ENCODE measurements at places on chromosomes 13 and 19.

- no peak for DNase-seq
These were observed 22.0 kb upstream of the EMP3 start for GRCh38 chr19:48303367-48303766.

DNA sequence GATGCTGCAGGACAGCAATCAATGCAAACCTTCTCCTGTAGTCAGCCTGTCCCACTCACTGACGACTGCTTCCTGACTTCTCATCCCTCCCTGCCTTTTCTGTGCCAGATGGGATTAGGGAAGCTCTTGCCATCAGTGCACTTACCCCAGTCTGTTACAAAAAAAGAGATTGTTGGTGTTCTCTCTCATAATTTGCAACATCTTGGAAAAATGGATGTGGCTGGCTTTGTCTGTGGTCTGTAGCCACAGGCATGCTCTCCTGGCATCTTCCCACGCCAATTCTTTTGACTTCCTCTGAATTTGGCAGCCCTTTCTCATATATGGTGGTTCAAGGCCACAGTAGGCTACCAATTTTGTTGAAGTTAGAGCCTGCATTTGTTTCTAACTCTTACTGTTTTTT, 11.6 kb upstream of the HTR2A start:
- DNase-seq: no peak

DNA sequence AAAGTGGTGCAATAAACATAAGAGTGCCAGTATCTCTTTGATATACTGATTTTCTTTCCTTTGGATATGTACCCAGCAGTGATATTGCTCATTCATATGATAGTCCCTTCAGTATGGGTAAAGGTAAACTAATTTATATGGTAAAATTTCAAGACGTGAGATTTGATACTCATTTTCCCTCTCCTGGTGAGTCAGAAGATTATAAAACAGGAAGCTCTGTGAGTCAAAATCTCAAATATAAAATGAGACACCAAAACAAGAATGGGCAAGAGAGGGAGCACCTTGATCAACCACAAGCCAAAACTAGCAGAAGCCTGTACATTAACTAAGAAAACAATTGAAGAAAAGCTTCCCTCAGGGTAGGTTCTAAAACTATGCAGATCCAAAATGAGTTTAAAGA, 216.3 kb downstream of the SLITRK6 start:
- no peak for DNase-seq

GRCh38 chr19:50759886-50760285, 10.4 kb upstream of the GPR32 start:
- no peak for DNase-seq

DNA sequence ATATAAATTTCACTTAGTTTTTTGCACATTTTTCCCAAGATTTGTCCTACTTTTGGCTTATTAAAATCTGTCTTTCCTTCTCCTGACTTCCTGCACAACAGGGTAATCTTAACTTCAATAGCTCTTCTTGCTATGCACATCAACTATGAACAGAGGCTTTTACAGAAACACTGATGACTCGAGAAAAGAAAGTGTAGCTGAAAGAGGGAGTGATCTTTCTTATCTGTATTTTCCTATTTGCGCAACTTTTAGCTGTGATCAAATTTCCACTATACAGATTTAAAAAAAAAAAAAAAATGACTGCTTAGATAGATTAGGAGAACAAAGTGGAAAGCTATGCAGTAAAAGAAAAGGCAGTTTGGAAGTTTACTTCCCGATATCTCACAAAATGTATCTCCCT, 406.9 kb downstream of the LIG4 start:
- no peak for DNase-seq

DNA sequence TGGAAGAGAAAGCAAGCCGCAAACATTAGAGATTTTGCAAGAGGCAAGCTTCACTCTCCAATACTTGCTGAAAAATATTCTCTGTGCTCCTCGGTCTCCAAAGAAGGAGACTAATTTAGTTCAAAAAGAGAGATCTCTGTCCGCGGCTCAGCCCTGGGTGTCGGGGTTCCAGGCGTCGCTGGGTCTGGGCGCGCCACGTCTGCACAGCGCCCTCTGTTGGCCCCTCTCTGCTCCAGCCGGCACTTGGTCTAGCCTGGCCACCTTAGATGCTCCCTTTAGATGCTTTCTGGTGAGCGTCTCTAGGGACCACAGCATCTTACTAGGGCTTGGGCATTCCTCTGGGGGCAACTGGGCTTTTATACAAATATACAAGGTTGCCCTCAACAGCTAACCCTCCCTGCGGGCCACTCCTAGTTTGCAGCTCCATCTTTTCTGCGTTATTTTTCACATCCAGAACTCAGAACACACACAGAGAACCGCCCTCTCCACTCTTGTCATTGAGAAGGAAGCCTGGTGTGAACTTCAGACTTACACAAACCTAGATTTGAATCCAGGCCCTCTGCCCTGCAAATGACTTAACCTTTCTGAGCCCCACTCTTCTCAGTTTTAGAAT, 78.3 kb downstream of the CYSLTR2 start:
- peak; percentile 40 for DNase-seq

GRCh38 chr19:5240011-5240410, 100.6 kb downstream of the PTPRS start:
- no peak for DNase-seq

DNA sequence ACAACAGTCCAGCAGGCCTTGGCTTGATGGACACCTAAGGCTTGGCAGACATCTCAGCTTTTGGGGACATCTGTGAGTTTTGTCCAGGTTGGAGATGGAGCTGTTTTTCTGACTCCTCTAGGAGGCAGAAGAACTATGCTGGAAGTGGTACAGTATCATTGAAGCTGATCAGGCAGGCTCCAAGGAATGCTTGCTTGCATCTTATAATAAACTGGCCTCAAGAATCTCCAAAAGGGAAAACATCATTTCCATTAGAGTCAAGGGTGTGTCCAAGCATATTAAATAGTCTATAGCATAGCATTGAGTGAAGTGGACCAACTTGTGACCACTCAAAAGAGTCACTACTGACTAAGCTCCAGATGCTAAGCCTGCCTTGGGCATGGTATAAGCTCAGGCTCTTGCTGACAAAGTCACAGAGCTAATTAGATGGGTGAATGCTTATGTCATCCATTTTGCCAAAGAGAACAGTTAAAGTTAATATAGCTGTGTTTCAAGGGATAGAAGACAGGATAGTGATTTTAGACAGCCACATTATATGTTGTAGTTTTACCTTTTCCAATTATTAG, 216.0 kb downstream of the DNAJC15 start:
- DNase-seq: no peak

DNA sequence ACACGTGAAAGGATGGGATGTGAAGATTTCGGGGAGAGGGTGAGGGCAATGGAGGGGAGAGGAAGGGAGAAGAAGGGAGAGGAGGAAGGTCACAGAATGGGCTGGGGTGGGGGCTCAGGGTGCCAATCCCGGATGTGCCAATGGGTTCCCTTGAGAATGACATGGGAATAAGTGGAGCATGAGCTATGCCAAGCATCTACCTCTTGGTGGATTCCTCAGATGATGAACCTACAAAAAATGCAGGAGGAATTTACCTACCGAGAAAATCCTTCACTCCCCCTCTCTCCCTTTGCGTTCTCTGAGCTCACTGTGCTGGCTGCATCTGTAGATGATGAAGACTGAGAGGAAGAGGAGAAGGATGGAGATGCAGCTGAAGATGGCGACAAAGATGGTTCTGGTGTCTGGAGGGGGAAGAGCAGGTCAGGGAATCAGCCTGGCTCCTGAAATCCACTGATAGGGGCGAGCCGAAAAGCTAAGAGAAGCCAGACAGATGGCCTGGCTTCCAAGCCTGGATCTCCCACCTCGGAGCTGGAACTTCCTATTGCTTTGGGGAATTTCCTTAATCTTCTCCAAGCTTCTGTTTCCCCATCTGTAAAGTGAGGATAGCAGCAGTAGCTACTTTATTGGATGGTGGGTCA, 21.6 kb downstream of the VSTM1 start:
- DNase-seq: no peak

DNA sequence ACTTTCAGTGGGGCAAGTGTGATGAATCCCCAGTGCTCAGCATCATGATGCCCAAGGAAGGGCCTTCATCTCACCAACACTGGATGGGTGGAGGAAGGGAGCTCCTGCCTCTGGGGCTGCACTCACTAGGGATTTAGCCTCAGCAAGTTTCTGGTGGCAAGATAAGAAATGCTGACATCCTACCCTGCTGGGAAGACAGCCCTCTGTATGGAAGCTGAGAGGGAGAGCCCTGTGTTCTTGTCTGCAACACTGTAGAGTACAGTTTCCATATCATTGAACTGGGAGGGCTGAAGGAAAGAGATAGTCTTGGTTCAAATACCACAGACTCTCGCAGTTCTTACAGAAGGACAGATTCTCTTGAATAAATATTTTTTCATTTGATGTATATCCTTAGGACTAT, 7.3 kb upstream of the ZNF460 start:
- DNase-seq: no peak

DNA sequence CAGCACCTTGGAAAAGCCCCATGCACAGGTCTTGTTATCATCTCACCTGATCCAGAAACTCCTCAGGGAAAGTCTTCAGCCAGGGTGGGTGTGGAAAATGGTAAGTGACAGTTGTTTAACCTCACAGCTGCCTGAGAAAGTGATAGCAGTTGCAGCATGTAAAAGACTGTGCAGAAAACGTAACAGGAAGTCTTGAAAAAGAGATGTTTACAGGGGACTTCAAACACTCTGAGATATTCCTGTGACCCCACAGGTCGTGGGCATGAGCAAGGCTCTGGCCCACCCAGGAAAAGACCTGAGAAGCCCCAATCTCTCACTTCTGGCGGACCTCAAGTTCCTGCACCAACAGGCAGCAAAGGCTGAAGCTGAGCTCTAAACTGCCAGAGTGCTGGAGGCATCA, 826.9 kb downstream of the UQCRFS1 start:
- DNase-seq: no peak

- DNase-seq: peak; percentile 2
These were observed 70.5 kb upstream of the ZNF420 start for GRCh38 chr19:37007587-37008220.

GRCh38 chr13:33639626-33640080, 178.3 kb upstream of the RFC3 start:
- DNase-seq: no peak

- no peak for DNase-seq
These were observed 17.4 kb upstream of the SDHAF1 start for GRCh38 chr19:35977446-35978222.
